BJ (cell line): ENCODE measurements at places on chromosomes 6 and 20.

DNA sequence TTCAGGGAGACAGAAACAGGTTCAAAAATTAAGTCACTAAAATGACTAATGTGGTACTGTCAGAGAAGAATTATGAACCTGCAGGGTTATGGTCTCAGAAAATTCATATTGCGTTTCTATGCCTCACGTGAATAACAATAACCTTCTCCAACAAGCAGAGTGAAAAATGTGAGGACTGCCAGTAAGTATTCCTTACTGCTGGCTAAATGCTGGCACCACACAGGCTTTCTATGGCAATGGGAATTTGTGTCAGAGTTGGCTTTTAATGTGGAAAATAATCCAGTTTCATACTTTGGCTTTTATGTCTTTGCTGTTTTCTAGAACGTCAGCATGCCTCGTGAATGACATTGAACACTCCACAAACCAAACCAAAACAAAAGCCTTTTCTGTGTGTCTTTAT lies 656.0 kb downstream of the KIF16B start:
- DNase-seq, result no peak

DNA sequence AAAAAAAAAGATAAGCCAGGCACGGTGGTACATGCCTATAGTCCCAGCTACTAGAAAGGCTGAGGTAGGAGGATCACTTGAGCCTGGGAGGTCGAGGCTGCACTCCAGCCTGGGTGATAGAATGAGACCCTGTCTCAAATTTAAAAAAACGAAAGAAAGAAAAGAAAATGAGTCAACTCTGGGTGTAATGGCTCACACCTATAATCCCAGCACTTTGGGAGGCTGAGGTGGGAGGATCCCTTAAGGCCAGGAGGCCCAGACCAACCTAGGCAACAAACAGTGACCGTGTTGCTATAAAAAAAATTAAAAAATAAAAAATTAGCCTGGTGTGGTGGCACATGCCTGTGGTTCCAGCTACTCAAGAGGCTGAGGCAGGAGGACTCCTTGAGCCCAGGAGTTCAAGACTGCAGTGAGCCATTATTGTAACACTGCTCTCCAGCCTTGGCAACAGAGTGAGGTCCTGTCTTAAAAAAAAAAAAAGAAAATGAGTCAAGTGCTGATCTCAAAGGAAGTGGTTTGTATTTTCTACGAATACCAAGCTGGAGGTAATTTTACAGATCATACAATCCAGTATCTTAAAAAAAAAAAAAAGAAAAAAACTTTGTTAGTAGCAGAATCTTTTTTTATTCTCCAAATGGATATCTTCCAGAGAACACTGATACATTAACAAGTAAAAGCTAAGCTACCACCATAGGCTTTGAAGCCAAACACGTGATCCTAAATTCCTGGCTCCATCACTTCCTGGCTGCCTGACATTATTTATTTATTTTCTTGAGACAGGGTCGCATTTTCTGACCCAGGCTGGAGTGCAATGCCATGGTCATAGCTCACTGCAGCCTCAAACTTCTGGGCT lies 5.7 kb downstream of the COMMD7 start:
- DNase-seq, result peak; percentile 60

GRCh38 chr6:52115891-52116604 lies 28.6 kb upstream of the PKHD1 start:
- DNase-seq, result no peak

DNA sequence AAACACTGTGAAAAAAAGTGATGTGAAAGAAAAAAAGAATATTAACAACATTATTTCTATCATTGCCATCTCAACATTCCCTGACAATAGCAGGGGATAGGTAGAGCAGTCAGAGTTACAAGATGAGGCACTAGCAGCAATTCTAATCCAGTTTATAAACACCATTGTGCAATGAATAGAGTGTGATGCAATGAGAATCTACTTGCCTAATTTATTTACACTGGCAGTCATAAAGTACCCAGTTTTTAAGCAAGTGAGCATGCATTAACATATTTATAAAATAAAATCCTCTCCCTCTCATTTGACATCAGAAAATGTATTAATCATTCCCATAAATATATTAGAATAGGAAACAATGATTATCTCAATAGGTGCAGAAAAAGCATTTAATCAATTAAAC lies 2.5 kb upstream of the MANEA start:
- no peak for DNase-seq

DNA sequence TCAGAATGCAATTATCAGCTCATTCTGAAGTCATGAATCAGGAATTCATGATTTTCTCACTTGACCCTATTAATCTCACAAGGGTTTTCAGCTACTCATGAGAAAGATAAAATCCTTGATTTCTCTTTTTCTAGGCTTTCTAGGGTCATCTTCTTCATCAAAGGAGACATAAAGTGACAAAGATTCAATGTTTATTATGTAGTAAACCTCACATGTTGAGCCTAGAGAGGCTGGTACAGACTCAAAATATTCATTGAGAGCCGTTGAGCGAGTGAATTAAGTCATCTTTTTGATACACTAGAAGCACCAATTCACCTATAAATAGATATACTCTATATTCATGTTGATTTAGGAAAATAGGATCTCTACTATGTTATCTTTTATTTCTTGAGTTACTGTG lies 104.8 kb upstream of the TRAF3IP2 start:
- DNase-seq, result no peak

GRCh38 chr6:44489910-44490604 lies 102.6 kb downstream of the CDC5L start:
- peak; percentile 96 for DNase-seq

- DNase-seq, result no peak
Measured at GRCh38 chr20:1697592-1697991, 40.0 kb upstream of the SIRPG start.

DNA sequence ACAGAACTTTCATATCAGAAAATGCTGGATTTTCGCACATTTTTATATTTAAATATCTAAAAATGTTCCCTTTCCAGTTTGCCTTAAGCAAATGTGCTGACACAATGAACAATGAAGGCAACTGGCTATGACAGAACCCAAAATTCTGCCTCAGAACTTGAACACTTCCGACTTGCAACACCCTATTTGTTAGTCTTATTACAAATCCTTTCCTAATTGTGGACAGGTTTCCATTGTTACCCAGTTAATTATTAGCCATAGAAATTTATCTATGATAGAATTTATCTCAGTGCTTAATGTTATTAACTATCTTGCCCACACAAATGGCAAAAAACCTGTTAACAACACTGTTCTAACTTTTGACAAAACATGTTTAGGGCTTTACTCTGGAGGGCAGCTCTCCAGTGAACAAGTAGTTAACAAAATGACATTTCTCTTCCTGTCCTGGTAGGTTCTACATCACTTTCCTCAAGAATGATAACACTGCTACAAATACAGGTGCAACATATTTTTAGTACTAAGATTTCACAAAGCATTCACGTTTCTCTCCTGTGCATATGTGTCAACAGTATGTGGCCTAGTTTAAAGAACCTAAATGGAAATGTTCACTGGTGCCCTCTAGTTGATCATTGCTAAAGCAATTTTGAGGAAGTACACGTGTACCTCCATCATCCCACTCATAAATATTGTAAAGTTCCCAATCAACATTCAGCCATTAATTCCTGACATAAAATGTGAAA lies 58.4 kb downstream of the HIVEP2 start:
- DNase-seq, result no peak

- no peak for DNase-seq
Measured at GRCh38 chr20:9945408-9945807, 89.4 kb upstream of the ANKEF1 start.

DNA sequence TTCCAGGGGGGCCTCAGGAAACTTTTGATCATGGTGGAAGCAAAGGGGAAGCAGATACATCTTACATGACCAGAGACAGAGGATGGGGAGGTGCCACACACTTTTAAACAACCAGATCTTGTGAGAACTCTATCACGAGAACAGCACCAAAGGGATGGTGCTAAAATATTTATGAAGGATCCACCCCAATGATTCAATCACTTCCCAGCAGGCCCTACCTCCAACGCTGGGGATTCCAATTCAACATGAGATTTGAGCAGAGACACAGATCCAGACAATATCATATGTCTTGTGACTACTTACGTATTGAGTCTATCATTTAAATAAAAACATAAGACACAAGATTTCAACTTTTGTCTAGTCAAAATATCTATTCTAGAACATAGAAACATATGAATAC lies 351.9 kb downstream of the EPM2A start:
- DNase-seq, result no peak

GRCh38 chr20:33680686-33681085 lies 5.5 kb downstream of the E2F1 start:
- no peak for DNase-seq

DNA sequence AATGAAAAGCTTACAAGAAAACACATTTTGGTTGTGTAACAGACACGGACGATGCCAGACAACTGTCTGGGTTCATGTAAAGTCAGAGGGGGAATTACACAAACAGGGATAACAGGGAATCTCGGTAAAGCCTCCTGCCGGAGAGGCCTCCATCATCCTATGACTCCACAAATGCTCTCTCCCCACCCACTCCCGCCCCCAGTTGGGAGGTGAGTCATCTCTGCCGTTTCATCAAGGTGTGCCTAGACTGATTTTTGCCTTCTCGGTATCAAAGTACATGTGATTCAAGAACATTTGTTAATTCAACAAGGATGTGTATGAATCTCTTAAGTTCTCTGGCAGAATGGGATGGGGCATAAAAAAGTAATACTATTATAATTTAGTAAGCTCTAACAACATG lies 304.9 kb upstream of the PRDM1 start:
- DNase-seq, result no peak

DNA sequence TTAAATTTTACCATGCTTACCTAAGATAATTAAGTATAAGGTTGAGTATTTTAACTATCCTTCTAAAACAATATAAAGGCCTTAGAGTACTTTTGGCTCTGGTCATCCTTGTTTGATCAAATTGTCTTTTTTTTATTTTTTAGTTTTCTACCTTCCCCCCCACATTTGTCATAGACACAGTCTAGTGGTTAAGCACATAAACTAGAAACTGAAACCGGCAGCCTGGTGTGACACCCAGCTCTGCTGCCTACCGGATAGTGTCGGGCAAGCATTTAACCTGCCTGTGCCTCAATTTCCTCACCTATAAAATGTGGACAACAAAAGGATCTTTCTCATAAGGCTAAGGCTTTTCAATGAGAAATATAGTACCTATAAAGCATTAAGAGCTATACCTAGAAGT lies 21.6 kb upstream of the TULP4 start:
- no peak for DNase-seq

DNA sequence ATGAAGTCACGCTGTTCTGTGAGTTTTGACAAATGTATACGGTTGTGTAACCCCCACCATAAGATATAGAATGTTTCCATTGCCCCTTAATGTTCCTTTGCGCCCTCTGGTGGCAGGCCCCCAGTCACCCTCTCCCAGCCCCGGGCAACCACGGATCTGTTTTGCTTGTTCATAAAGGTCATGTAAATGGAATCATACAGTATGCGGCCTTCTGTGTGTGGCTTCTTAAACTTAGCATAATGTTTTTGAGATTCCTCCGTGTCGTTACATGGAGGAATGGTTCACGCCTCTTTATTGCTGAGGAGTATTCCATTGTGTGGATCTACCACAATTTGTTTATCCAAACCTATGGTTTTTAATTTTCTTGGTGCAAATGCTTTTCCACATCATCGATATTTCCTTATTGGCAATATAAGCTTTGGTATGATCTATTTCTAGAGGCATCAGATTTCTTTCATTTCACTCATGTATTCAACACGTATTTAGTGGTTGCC lies 28.4 kb downstream of the LYRM2 start:
- no peak for DNase-seq

DNA sequence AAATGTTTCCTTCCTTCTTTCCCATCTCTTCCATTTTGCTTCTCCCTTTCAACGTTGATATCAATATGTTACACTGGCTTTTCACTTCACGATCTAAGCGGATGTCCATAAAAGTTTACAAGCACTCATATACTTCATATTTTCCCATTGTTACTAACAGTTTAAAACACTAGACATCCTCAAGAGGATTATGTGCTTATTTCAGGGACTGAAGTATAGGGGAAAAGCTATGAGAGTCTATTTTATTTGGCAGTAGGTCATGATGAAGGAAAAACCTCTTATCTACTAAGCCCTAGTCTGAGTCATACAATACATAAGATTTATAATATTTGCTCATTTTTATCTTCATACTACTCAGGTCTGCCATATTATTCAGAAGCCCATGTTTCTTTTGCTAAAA lies 20.6 kb upstream of the EPB41L2 start:
- no peak for DNase-seq

GRCh38 chr6:95819461-95819860 lies 196.3 kb upstream of the FUT9 start:
- DNase-seq, result no peak

GRCh38 chr6:35136185-35136584 lies 5.0 kb downstream of the TCP11 start:
- no peak for DNase-seq

DNA sequence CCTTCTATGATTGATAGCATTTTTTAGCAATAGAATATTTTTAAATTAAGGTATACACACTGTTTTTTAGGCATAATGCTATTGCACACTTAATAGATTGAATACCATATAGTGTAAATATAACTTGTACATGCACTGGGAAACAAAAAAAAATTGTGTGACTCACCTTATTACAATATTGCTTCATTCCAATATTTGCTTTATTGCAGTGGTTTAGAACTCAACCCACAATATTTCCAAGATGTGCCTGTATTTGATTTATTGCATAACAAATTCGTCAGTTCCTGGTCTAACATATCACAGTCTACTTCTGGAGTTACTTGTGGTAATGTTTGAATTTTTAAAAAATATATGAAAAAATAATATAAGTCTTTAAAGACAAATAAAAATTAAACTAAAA lies 41.9 kb upstream of the DEFB112 start:
- DNase-seq, result peak; percentile 2

DNA sequence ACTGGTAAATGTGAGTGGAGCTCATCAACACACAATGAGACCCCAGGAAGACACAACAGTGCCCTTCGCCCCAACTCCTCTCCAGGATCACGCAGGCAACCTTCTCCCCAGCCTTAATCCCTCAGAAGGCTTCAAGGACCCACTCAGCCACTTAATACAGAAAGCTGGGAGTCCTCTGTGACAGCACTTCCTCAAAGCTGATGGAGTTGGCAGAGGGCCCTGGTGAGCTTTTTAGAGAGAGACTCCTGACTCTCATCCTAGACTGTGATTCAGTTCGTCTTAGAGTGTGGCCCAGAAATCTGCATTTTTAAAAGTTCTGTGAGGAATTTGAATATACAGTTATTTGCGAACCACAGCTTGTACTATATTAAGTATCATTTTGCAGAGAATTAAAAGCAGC lies 187.7 kb downstream of the UST start:
- no peak for DNase-seq

- peak; percentile 87 for DNase-seq
Measured at GRCh38 chr6:7058250-7058923, 49.4 kb upstream of the RREB1 start.

- DNase-seq, result no peak
Measured at GRCh38 chr20:4160761-4161305, 145.5 kb upstream of the RNF24 start.

- DNase-seq, result no peak
Measured at GRCh38 chr6:152634773-152635172, 2.4 kb downstream of the SYNE1 start.
